ENCODE measurements at places on chromosomes 1 and 21.
A peak's percentile ranks its signal among the peaks of the same experiment; 100 is the strongest.

GRCh38 chr21:22758478-22758877 lies 1760.3 kb downstream of the NCAM2 start:
- no peak for DNase-seq

DNA sequence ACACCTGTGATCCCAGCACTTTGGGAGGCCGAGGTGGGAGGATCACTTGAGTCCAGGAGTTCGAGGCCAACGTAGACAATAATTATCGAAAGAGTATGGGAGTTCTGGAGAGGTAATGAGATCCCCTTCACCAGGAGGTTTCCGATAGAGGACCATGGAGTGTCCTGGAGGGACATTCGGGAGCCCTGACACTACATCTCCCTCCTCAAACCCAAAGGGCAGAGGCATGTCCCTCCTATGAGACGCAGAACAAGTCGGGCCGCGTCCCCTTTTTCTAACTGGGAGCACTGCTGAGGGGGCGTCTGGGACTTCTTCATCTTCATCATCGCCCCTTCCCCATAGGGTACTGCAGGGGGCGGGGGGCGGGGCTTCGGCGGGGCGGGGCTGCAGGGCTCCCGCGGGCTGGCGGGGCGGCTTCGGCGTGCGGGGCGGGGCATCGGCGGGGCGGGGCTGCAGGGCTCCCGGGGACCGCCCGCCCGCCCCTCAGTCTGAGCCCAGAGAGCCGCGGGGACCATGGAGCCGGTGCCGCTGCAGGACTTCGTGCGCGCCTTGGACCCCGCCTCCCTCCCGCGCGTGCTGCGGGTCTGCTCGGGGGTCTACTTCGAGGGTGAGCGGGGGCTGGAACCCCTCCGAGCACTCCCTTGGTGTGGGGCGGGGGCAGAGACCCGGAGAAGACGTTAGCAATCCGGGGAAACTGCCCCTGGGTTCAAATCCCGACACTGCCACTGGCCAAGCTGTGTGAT lies at the start of gene THEMIS2:
THEMIS2 (plus strand) TSS at position 486 of the 743 bp plus-strand sequence; CDS start at position 514, 28 bp downstream.
- DNase-seq, result peak; percentile 80

- no peak for DNase-seq
These were observed 15.5 kb upstream of the LEPR start for GRCh38 chr1:65404941-65405340.

- peak; percentile 57 for DNase-seq
These were observed 123.5 kb downstream of the PTPN14 start for GRCh38 chr1:214427871-214428277.

DNA sequence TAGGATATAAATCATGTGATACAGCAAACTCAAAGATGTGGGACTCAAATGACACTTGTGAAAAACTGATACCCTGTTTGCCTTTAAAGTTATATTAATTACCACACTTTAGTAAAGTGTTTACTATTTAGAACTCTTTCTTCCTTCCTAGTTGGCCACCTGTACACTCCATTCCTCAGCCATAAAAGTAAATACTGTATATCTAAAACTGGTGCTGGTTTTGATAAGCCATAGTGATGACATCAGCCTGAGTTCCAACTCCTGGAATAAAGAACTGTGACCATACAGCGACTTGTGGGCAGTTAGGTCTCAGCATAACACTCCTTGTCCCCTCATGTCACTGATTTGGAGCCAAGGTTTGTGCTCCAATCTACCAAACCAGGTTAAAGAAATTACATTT lies 2.8 kb downstream of the PTGER3 start:
- no peak for DNase-seq

DNA sequence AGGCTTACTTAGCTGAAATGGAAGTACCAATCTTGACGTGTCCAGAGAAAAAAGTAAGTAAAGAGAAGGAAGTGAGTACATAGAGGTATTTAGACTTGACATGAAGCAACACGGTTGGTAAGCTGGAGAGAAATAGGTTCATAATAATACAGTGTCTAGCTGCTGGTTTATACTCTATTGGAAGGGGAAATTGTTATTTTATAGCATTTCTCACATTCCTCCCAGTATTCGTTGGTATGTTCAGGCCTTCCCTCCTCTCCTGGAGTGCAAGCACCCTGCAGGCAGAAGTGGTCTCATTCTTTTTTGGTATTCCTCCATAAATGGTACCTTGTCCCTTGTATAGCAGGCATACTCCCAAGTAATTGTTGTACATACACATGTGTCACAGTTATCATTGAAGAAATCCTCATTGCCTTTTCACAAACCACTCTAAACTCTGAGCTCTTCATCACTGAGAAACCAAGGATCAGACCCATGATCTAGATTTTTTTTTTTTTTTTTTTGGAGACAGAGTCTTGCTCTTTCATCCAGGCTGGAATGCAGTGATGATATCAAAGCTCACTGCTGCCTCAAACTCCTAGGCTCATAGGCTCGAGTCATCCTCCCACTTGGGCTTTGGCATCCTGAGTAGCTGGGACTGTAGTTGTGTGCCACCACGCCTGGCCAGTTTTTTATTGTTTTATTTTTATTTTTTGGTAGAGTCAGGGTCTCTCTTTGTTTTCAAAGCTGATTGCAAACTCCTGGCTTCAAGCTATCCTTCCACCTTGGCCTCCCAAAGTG lies 9.8 kb upstream of the IPO9 start:
- no peak for DNase-seq

DNA sequence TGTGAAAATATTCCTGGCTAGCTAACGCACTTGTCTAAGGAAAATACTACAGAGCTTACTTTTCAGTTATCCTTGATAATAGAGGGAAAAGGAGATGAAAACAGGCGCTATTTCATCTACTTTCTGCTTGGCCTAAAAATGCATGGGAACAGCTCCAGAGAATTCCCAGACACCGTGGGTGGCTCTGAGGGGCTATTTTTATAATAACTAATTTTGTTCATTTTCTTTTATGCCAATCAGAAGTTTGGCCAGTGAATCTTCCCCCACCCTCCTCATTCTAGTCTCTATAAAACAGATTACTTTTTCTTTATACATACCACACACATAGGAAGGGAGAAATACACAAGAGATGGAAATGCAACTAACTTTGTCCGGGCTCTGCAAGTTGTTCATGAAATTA lies 322.9 kb downstream of the SETD4 start:
- no peak for DNase-seq

DNA sequence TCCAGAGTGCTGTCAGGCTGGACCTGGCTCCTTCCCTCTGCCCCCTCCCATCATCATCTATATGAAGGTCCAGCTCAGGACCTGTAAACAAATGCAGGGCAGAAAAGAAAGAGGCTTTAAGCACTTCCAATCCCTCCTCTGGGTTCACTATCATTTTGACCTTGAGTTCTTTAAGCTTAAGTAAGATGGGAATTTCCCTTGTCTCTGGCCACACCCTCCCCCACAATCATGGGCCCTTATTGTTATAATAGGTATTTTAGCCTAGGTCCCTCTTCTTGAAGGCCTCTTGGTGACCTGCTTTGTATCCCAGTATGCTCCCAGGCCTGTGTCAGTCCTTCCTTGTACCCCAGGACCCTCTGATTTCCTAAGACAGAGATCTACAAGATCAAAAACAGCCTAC lies 45.1 kb upstream of the EPS15 start:
- DNase-seq, result peak; percentile 17

- no peak for DNase-seq
These were observed 46.6 kb downstream of the CRB1 start for GRCh38 chr1:197314682-197315081.

- no peak for DNase-seq
These were observed 167.7 kb upstream of the TNR start for GRCh38 chr1:175911138-175911537.

GRCh38 chr1:5010656-5011055 lies 356.2 kb downstream of the AJAP1 start:
- DNase-seq, result no peak

GRCh38 chr1:167173516-167174184 lies 47.0 kb upstream of the POU2F1 start:
- DNase-seq, result no peak

GRCh38 chr1:47382399-47382983 lies 33.6 kb upstream of the FOXE3 start:
- DNase-seq, result no peak

DNA sequence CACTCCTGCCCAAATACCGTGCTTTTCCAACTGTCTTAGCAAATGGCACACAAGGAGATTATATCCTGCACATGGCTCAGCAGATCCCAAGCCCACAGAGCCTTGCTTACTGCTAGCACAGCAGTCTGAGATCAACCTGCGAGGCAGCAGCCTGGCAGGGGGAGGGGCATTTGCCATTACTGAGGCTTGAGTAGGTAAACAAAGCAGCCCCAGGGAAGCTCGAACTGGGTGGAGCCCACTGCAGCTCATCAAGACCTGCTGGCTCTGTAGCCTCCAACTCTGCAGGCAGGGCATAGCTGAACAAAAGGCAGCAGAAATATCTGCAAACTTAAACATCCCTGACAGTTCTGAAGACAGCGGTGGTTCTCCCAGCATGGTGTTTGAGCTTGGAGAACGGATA lies 70.1 kb upstream of the PTBP2 start:
- DNase-seq, result no peak

DNA sequence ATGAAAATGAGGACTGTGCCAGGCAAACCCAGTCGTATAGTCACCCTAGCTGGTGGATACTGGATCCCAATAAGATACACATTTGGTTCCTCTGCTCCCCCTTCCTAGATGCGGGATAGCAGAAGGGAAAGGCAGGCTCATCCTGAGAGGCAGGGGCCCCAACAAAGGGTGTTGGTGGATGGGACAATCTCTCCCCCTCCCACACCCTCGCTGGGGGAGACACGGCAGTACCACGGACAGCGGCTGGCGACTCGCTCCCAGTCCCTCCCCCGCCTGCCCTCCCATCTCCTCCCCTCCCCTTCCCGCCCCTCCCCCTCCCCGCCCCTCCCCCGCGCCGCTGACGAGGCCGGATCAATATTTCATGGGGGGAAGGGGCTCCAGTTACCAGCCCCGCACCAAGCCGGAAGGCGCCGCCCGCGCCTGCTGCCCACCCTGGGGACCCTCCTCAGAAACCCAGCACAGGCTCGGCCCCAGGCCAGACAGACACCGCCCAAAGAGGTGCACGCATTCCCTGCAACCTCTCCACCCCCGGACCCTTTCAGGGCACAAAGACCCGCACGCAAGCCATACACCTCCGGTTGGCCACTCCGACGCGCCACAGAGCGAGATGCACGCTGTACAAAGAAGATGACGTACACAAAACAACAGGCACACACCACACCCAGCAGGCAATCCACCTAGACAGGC lies 11.5 kb downstream of the RIMS3 start:
- DNase-seq, result no peak

DNA sequence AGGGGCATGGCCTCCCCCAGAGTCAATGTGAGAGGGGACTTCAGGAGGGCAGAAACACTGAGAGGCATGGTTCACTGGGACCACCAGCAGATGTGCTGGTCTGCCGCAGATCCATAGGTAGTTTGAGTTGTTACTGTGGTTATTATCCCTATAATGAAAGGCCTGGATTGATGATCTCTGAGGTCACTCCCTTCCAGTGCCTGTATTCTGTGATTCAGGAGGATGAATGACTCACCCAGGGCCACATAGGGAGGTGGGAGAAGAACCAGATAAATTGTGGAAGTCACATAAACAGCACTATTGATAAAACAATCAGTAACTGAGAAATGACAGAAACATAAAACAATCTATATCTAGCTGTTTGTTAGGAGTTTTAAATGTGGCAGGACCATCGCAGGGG lies 22.7 kb upstream of the ACTL8 start:
- peak; percentile 64 for DNase-seq

DNA sequence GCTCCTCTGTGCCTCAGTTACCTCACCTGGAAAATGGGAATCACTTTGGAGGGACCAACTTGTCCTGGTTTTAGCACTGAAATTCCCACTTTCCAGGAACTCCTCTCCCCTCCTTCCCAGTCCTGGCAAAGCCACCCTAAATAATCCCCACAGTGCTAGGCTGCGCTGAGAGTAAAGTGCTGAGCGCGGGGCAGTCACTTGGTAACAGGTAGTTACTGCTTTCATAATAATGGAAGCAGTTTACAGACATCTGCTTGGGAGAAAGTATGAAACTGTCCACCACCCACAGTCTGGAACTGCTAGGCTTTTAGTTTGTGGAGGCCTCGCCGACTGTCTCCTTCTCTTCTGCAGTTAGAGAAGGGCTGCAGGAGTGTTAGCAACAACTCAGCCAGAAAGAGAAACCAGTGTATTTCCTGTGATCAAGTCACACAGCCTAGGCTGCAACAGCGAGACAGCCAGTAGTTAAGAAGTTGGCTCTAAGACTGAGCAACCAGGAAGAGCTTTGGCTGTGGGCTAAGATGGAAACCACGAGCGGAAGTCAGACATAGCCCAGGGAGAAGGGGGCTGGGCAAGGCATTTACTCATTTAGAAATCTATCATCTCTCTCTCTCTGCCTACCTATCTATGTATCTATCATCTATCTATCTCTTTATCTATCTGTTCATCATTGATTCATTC lies 30.8 kb upstream of the ABCG1 start:
- DNase-seq, result no peak

GRCh38 chr1:89044970-89045721 lies 19.9 kb downstream of the GBP1 start:
- no peak for DNase-seq

GRCh38 chr1:236457775-236458174 lies 63.7 kb downstream of the EDARADD start:
- DNase-seq, result no peak

DNA sequence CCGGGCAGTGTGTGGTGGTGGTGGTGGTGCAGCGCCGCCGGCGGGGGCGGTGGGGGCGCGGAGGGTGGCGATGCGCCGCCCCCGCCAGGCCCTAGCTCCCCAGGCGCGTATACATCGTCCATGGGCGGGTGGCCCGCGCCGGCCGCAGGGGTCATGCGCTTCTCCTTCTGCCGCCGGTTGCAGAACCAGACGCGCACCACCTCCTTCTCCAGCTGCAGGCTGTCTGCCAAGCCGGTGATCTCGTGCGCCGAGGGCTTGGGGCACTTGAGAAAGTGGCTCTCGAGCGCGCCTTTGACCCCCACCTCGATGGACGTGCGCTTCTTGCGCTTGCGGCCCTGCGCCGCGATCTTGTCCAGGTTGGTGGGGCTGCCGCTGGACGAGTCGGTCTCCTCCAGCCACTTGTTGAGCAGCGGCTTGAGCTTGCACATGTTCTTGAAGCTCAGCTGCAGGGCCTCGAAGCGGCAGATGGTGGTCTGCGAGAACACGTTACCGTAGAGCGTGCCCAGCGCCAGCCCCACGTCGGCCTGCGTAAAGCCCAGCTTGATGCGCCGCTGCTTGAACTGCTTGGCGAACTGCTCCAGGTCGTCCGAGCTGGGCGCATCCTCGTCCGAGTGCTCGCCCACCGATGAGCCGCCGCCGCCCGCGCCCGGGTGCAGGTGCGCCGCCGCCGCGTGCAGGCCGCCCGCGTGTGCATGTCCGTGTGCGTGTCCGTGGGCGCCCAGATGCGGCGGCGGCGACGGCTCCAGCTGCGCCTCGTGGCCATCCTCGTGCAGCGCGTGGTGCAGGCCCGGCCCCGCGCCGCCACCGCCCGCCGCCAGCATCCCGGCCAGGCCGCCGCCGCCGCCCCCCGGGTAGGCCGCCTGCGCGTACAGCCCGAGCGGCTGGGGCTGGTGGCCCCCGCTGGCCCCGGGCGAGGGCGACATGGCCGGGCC lies 926 bp downstream of the POU3F1 start:
- no peak for DNase-seq

All from hepatic stellate cell (primary cell).